ENCODE measurements at places on chromosomes 12 and 14. TPM values are rescaled to one million over a fixed set of nuclear protein-coding genes. Genes with fewer than 3 reads are reported as not detected.

GRCh38 chr12:116687888-116688287 is 50.0 kb downstream of the SPRING1 start:
- no peaks in the 10 kb centered on the region for H3K27me3 ChIP-seq
- H3K4me3 ChIP-seq: no peak overlapping the region
- H3K36me3 ChIP-seq: no peaks in the 10 kb centered on the region
- H3K4me1 ChIP-seq: no peaks in the 10 kb centered on the region
- no peak overlapping the region for H3K27ac ChIP-seq

DNA sequence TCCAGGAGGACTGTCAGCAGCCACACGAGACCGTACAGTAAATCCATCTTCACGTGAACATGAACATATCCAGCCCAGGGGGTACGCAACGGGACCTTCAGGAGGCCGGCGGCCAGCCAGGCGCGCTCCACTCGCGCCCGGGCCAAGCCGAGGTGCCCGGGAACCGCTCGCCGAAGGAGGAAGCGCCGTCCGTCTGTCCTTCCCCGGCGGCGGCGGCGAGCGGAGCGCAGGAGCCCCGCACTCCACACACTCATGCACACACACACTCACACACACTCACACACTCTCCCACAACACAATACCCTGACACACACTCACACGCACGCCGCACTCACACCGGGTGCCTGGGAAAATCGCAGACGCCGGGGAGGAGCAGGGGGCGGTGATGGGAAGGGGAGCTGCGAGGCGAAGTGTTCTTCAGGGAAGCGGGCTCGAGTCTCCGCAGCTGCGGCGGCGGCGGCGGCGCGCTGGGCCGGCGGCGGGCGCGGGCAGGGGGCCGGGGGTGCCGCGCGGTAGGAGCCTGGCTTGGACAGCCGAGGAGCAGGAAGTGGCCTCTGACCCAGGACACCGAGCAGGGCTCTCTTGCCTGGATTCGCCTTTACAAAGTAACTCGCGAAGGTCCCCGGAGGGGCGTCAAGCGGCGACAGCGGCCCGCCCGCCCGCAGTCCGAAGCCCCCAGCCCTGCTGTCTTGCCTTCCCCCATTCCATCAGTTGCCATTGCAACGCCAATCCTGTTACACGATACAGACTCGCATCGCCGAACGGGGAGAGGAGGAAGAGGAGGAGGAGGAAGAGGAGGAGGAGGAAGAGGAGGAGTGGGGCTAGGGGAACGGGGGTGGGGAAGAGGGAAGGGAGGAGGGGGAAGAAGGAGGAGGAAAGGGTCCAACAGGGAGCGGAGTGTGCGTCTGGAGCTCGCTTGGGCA is 601 bp downstream of the MDGA2 start:
- no peak overlapping the region for H3K4me3 ChIP-seq
- no peak for DNase-seq
- H3K36me3 ChIP-seq: no peaks in the 10 kb centered on the region
- H3K27me3 ChIP-seq: peaks cover 6% of the 10 kb centered on the region

GRCh38 chr12:39972119-39972518 is 133.8 kb downstream of the SLC2A13 start:
- no peak overlapping the region for H3K4me3 ChIP-seq
- H3K27ac ChIP-seq: no peak overlapping the region
- no peaks in the 10 kb centered on the region for H3K36me3 ChIP-seq
- no peaks in the 10 kb centered on the region for H3K4me1 ChIP-seq
- no peaks in the 10 kb centered on the region for H3K27me3 ChIP-seq

- H3K27ac ChIP-seq: no peak overlapping the region
- no peak for DNase-seq
- H3K36me3 ChIP-seq: no peaks in the 10 kb centered on the region
- no peaks in the 10 kb centered on the region for H3K4me1 ChIP-seq
- H3K27me3 ChIP-seq: no peaks in the 10 kb centered on the region
These were observed 410.0 kb downstream of the SYT1 start for GRCh38 chr12:79274501-79275064.

DNA sequence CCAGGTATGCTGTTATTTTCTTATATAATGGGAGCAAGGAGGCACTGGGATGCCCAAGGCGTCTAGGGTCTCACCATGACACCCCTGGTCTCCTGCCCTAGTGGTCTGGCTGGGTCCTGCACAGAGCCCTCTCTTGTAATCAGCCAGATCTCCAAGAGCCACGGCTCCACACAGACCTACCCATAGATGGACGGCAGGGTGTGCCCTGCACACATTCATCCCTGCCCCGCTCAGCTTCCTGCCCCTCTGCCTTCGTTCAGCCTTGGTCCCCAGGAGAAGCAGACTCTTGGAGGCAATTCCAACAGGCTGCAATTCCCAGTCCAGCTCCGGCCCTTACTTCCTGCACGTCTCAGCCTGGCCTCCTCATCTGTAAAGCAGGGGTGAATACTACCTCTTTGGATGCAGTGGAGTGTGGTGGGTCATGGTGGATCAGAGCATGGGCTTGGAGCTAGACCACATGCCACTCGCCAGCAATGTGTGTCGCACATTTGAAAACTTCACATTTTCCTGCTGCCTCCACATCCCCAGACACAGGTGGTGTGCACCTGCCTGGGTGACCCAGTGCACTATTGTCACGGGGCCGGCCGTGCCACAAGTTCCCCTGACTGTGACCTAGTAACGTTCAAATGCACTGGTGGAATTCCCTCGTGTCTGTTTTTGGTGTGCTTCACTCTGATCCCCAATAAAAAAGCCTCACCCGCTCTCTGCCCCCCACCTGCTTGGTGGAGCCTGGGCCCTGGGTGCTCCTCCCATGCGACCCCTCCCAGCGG is 171.1 kb upstream of the PRMT8 start:
- no peaks in the 10 kb centered on the region for H3K4me1 ChIP-seq
- DNase-seq: no peak
- H3K27ac ChIP-seq: no peak overlapping the region
- H3K4me3 ChIP-seq: no peak overlapping the region

DNA sequence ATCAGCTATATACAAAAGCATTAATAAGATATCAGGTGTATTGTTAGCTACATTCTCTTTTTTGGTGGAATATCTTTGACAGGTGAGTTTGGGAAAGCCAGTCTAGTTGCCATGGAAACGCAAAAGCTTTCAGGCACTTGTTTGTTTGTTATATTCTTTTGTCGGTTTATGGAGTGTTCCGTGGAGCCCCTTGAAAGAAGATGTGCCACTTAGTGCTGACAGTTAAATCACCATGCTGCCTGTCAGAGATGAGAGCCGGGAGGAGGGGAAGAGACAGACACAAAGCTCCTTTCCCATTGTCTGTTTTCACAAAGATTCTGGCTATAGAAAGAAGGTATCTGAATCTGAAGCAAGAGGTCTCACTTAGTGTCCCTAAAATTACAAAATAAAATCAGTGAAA is 170.8 kb downstream of the SNAPC1 start:
- no peaks in the 10 kb centered on the region for H3K36me3 ChIP-seq
- H3K27me3 ChIP-seq: peaks cover 2% of the 10 kb centered on the region
- H3K27ac ChIP-seq: no peak overlapping the region
- DNase-seq: no peak
- no peak overlapping the region for H3K4me3 ChIP-seq
- H3K4me1 ChIP-seq: no peaks in the 10 kb centered on the region

DNA sequence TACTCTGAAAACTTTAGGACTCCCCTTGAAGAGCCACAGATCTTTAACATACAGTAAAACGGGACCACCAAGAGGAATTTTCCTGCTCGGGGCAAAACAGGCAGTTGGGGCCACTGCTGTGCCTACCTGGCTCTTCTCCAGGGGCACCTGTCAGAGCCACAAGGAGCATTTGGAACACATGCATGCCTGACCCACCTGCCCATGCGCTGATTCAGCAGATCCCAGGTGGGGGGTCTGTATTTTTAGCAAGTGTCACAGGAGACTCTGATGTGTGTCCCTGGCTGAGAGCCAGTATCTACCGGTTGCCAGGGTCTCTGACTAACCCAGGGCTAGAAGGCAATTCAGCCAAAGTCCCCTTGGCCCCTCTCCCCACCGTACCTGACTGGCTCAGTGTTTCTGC is 6.5 kb downstream of the CTDSP2 start:
- no peaks in the 10 kb centered on the region for H3K36me3 ChIP-seq
- DNase-seq: no peak
- peaks cover 86% of the 10 kb centered on the region for H3K4me1 ChIP-seq
- H3K27me3 ChIP-seq: no peaks in the 10 kb centered on the region
- no peak overlapping the region for H3K4me3 ChIP-seq

GRCh38 chr14:44586910-44587309 is 79.8 kb upstream of the FSCB start:
- H3K27ac ChIP-seq: no peak overlapping the region
- DNase-seq: no peak
- no peaks in the 10 kb centered on the region for H3K36me3 ChIP-seq

- no peaks in the 10 kb centered on the region for H3K36me3 ChIP-seq
- peak; percentile 51 for DNase-seq
- no peaks in the 10 kb centered on the region for H3K27me3 ChIP-seq
- no peak overlapping the region for H3K4me3 ChIP-seq
- peaks cover 10% of the 10 kb centered on the region for H3K4me1 ChIP-seq
These were observed 225.2 kb downstream of the FUT8 start for GRCh38 chr14:65637780-65638179.

DNA sequence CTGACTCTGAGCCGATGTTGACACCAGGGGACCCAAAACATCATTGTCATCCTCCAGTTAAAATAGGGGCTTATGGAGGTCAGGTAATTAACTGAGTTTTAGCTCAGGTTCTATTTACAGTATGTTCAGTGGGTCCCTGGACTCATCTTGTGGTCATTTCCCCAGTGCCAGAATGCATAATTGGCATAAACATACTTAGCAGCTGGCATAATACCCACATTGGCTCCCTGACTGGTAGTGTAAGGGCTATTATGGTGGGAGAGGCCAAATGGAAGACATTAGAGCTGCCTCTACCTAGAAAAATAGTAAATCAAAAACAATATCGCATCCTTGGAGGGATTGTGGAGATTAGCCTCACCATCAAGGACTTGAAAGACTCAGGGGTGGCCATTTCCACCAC is 350.9 kb downstream of the C12orf75 start:
- H3K4me1 ChIP-seq: no peaks in the 10 kb centered on the region
- no peak overlapping the region for H3K27ac ChIP-seq
- no peaks in the 10 kb centered on the region for H3K27me3 ChIP-seq
- no peak overlapping the region for H3K4me3 ChIP-seq
- H3K36me3 ChIP-seq: no peaks in the 10 kb centered on the region

Gene SYCP3
- 3.2 TPM for total RNA-seq

Gene SYNDIG1L
- total RNA-seq: 0.30 TPM

Gene SVOP
- not detected for total RNA-seq

Gene DCN
- total RNA-seq: not detected

Gene SLC22A17
- 1.00 TPM for total RNA-seq

Gene SEC23A
- 67.8 TPM for total RNA-seq

Gene REC8
- total RNA-seq: 77.7 TPM

Gene KCNK13
- not detected for total RNA-seq

Gene NRL
- 0.78 TPM for total RNA-seq

Gene PLA2G1B
- not detected for total RNA-seq

Gene GPRC5A
- 0.09 TPM for total RNA-seq

Gene LAG3
- total RNA-seq: 7.6 TPM

Gene RD3L
- total RNA-seq: not detected
